ENCODE measurements at places on chromosomes 6 and 20.

- no peak for DNase-seq
Observed at GRCh38 chr6:84651583-84651982, 112.8 kb downstream of the TBX18 start.

- DNase-seq = no peak
Observed at GRCh38 chr6:111997853-111998208, 56.1 kb upstream of the CCN6 start.

DNA sequence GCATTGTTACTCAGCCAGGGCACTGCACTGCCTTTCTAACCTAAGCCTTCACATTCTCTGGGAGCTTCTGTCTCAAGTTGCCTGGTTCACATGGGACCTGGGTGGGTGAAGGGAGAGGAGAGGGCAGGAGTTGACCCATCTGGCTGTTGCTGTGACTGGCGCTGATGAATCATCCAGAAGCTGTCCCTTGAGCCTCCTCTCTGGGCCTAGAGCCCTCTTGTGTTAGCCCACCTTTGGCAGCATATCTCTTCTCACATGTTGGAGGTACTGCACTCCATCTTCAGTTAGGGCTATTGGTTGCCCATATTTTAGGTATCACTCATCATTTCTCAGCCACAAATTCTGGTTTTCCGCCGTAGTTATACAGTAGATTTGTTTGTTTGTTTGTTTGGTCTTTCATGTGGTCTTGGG is 19.8 kb downstream of the XRN2 start:
- DNase-seq = no peak

DNA sequence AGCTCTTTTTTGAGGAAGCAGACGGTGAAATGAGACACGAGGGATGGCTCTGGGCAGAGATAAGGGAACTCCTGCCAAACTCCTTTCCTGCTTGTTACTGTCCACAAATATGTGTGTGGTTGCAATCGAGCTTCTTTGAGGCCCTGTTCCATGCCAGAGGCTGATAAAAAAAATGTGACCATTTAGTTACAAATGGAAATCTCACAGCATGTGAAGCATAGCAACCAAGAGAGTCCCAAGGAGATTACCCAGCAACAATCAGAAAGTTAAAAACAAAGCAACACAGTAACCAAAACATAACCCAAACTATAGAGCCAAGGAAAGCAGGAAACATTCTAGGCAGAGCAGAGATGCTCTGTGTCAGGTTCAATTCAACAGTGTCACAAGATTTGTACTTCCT is 35.4 kb upstream of the HMGN3 start:
- DNase-seq = no peak

- DNase-seq = no peak
Observed at GRCh38 chr20:497979-498378, 35.6 kb upstream of the TBC1D20 start.

DNA sequence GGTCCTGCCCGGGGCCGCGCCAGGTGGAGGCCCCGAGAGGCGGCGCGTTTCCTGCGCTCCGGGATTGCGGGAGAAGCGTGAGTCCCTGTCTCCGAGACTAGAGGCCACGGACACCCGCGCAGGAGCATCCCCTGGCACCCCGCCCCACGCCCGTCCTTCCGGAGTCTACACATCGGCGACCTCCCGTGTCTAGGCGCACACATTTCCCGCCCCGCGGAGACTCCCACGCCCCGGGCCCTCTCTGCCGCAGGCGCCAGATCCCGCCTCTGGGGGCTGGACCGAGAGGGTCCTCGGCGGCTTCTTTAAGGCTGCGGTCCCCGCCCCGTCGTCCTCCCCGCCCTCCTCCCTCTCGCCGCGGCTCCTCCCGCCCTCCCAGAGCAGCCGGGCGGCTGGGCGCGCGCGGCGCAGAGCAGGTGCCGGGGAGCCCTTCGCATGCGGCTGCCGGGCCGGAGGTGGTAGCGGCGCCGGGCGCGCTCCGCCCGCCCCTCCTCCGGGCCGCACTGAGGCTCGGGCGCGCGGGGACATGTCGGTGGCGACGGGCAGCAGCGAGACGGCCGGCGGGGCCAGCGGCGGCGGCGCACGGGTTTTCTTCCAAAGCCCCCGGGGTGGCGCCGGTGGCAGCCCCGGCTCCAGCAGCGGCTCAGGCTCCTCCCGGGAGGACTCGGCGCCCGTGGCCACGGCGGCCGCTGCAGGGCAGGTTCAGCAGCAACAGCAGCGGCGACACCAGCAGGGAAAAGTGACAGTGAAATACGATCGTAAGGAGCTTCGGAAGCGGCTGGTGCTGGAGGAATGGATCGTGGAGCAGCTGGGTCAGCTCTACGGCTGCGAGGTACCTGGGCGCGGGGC is at the start of gene PPP1R14C:
Gene PPP1R14C (plus strand): TSS at position 375 of the 846 bp plus-strand sequence. CDS start 149 bp downstream, at position 524.
- DNase-seq = no peak

DNA sequence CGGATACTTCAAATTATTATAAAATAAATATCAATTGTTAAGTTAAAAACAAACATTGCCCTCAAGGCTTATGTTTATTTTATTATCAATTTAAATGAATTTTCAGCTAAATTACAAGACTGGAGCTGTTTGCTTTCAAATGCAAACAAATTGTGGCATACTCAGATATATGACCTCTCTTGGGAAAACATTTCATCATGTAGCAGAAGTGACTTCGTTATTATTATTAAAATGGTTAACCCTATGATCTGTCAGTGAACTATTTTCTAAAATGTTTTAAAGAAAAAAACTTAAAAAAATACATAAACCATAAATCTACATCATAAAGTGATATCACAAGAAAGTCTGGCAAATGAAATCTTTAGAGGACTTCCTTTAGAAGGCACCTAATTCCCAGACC is 72.5 kb downstream of the MAN1A1 start:
- no peak for DNase-seq

- no peak for DNase-seq
Observed at GRCh38 chr6:133889557-133890403, 867 bp downstream of the TCF21 start.

GRCh38 chr6:166714187-166714510 is 87.1 kb upstream of the RPS6KA2 start:
- DNase-seq = no peak

DNA sequence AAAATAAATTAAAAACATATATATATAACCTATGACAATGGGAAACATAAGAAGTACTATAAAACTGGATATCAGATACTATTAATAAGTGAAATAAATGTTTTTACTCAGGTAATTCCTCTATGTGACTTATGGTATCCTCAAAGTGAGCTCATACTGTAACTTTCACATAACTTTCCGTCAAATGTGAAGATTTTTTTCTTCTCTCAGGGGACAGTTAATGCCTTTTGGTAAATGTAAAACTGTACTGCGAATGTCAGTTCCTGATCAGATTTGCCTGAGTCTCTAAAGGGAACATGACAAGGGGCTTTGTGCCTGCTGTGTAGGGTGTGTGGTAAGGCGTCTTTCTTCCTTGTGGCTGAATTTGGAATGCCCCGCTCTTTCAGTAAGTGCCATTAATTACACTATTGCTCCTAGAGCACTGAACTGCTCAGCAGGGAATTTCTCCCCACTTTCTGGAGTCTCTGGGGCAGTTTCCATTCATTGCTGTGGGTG is 271.8 kb downstream of the PRL start:
- no peak for DNase-seq

- no peak for DNase-seq
Observed at GRCh38 chr6:56764081-56764566, 121.4 kb upstream of the DST start.

- DNase-seq = no peak
Observed at GRCh38 chr6:49847014-49847413, 19.3 kb downstream of the CRISP1 start.

- no peak for DNase-seq
Observed at GRCh38 chr6:5107341-5107740, 22.2 kb downstream of the PPP1R3G start.

DNA sequence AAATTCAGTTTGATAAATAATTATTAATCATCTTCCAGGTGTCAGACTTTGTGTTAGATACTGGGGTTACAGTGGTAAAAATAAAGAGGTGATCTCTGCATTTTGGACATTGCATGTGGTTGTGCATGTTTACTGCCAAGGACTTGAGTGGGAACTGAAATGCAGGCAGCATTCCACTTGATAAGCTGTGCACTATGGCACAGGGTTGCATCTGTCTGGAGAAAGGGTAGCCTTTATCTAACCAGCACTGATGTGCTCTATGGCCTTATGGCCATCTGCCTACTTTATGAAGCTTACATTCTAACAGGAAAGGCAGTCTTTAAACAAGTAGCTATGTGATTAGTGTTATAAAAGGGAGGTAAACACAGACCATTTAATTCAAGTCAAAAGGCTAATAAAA is 53.0 kb upstream of the MLIP start:
- no peak for DNase-seq

DNA sequence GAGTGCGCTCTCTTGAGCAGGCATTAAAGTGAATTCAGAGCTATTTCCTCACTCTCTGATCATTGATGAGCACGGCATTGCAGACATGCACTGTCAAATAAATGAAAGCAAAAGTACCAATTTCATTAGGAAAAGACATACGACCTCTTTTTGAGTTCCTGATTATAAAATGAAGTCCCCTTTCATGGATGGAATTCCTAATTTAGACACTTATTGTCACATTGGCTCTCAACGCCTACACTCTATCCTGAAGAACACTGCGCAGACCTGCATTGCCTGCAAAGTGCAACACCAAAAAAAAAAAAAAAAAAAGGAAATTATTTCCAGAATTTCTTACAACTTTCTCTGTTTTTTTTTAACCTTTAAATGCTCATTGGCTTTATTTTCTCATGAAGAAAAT is 1.6 kb downstream of the ADGRB3 start:
- no peak for DNase-seq

- no peak for DNase-seq
Observed at GRCh38 chr6:53646606-53647005, 18.9 kb downstream of the KLHL31 start.

DNA sequence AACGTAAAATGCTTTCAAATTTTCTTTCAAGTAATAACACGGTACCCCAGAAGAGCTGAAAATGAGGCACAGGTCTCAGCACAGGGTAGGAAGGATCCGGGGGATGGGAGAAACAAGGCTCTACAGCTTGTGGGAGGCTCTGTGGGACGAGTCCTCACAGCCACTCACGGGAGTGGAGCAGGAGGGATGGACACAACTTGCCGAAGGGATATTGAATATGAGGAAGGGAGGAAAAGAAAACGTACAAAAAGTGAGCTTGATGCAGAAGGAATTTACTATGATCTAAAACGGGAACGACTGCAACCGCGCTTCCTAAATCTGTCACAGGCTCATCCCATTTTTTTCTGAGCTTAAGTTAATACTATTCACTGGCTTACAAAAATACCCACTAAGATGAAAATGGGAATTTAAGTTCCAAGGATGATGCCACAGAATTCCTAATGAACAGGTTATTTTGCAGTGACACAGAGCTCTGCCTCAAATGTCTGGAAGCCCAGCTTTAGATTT is 72.9 kb downstream of the FYN start:
- no peak for DNase-seq

GRCh38 chr20:50453533-50454244 is 56.5 kb upstream of the PTPN1 start:
- DNase-seq = no peak

DNA sequence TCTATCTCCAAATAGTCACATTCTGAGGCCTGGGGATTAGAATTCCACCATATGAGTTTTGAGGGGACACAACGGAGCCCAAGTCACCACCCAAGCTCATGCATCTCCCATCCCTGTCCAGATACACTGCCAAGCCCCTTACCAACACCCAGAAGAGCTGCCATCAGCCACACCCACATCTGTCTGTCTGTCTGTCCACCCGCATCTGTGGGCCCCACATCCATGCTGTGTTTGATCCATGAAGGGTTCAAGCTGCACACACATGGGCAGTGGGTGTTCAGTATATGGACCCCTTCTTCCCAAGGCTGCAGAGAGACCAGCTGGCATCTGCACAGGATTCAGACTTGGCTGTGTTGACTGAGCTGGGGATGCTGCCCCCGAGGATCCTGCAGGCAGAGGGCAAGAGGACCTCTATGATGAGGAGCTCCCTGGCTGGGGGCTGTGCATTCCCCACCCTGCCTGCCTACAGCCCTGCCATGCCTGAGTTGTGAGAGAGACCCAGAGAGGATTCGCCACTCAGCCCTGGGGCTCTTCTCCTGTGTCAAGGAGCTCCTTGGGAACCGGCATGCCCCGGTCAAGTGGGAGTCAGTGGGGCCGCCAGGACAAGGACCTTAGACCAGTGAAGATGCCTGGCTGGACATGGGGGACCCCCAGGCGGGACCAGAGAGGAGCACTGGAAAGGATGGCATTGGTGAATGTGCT is 206.4 kb downstream of the SYNDIG1 start:
- DNase-seq = no peak
